ENCODE measurements at places on chromosomes 7 and 10.

GRCh38 chr7:44448922-44449583 lies 41.4 kb downstream of the NUDCD3 start:
- DNase-seq: no peak

- DNase-seq: no peak
Measured at GRCh38 chr7:76354516-76354915, 4.3 kb downstream of the YWHAG start.

DNA sequence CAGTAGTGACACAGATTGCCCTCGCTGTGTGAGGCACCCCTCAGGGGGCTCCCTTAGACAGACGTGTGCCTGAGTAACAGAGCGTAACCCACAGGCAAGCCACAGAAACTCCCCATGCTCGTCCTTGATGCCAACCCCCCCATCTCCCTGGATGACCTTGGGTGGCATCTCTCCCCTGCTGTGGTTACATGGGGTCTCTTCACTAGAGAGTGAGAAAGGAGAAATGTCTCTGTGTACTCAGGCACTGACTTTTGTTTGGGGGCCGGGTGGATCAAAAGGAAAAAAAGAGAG lies 1.1 kb upstream of the ASB10 start:
- DNase-seq: no peak

DNA sequence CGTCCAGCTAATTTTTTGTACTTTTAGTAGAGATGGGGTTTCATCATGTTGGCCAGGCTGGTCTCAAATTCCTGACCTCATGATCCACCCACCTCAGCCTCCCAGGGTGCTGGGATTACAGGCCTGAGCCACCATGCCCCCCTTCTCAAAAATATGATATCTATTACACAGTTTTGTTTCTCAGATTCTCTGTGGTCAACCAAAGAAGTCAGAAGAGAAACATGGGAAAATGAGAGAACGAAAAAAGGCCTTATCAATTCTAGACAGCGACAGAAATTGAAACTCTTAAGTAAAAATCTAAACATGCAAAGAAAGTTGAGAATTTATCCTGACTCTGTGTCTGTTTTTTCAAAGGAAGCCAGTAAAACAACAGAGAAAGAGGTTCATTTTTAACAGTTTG lies 283.8 kb upstream of the PLXDC2 start:
- DNase-seq: no peak

GRCh38 chr7:107972075-107972482 lies 30.9 kb downstream of the LAMB1 start:
- DNase-seq: no peak

GRCh38 chr7:133117452-133117851 lies 35.6 kb upstream of the CHCHD3 start:
- no peak for DNase-seq

DNA sequence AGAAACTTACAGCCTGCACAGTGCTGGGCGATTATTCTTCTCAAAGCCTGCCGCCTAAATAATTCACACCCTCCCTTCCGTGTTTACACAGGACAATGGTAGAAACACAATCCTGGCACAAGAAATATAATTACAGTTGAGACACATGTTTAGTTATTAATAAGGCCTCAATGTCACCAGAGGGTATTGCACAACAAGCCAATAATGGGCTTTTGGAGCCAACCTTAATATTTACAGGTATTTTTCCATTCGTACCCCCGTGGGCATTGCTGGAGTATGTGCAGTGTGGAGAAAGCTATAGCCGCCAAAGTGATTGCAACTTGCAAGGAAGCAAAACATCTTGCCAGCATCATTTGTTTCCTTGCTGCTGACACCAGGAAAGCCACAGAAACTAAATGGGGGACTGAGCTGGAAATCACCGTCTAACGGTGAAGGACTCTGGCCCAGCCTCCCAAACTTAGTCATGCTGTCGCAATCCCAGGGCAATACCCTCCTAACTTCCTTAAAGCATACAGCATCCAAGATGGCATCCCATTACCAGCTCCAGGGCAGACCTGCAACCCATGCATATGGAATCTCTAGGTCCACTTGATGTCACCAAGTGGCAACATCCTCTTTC lies 8.6 kb downstream of the CALN1 start:
- DNase-seq: peak; percentile 5

DNA sequence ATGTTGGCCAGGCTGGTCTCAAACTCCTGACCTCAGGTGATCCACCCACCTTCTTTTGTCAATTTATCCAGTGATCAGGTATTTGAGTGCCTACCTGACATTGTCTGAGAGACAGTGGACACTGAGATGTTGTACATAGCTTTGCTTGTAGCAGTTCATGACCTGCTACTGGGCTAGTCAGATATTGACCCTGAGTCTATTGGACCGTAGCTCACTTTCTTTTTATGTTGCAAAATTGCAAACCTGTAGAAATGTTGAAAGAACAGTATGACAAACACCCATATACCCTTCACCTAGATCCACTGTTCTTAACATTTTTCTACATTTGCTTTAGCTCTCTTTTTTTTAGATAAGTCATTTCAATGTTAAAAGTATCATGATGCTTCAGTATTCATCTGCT lies 410.4 kb upstream of the GALNT17 start:
- no peak for DNase-seq

- DNase-seq: no peak
Measured at GRCh38 chr10:86066696-86067095, 299.9 kb downstream of the GRID1 start.

- DNase-seq: no peak
Measured at GRCh38 chr10:118370499-118370898, 28.4 kb upstream of the FAM204A start.

GRCh38 chr7:41098846-41099245 lies 604.0 kb downstream of the INHBA start:
- no peak for DNase-seq

- DNase-seq: no peak
Measured at GRCh38 chr10:96118604-96119450, 11.3 kb upstream of the ZNF518A start.

GRCh38 chr7:37786741-37787569 lies 61.4 kb upstream of the NME8 start:
- peak; percentile 36 for DNase-seq

- DNase-seq: no peak
Measured at GRCh38 chr10:113199459-113199858, 249.4 kb downstream of the TCF7L2 start.

DNA sequence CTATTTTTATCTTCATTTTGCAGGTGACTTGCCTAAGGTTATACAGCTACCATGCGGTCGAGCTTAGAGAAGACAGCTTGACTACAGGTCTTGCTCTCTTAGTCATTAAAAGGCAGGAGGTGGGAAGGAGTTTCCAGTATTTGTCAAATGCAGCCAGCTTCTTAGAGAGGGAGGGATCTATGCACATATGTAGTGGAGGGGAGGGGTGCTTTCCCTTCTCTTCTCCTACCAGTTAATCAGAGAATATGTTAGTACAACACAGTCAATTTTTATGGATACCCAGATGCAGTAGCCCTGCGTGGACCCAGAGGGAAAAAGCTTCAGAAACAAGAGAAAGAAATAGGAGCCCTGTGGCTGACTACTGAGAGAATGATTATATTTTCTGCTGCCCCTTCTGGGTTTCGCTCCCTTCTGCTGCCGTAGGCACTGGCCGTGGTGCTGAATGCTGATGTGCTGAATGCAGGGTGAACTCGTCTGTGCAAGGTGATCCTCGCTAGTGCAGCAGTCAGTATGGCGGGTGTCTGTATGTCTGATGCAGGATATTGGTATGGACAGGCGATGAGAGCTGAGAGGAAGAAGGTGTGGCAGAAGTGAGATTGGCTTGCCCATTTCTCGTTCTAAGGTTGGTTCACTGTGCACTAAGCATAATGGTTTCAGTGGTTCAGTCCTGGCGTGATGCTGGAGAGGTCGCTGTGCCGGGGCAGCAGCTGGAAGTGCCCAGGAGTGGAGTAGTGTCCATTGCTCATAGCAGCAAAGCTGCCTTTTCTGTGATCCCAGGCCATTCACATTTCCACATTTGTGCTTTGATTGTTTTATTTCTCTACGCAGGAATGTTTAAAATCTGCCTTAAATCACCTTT lies 189.2 kb upstream of the PODXL start:
- DNase-seq: peak; percentile 3

- peak; percentile 64 for DNase-seq
Measured at GRCh38 chr10:87505366-87506111, 846 bp downstream of the MINPP1 start.

DNA sequence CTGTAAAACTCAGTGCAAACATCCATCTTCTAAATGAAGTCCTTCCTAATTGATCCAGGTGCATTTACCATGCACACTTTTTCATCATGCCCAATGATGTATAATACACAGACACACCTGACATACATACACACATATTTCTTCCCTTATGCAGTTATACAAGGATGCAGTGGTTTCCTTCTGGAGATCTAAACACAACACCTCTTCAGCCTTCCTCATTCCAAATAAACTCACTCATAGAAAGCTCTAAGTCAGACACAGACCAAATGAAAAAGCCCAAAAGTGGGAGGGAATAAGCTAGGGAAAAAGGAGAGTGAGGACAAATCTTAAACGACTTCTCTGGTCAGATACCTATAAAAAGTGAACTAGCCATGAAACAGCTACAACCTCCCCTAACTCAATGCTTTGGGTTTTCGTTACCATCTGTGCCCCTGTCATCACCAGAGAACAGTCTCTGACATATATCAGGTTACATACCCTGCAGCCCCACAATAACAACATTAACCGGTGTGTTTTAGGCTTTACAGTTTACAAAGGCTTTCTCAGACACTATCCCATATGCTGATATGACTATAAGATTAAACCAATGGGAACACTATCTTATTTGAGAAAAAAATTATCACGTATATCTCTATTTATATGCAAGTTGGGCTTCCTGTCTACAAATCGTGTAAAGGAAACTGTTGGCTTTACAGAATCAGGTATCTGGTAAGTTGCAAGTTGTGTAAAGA lies 675.2 kb downstream of the PHTF2 start:
- no peak for DNase-seq

DNA sequence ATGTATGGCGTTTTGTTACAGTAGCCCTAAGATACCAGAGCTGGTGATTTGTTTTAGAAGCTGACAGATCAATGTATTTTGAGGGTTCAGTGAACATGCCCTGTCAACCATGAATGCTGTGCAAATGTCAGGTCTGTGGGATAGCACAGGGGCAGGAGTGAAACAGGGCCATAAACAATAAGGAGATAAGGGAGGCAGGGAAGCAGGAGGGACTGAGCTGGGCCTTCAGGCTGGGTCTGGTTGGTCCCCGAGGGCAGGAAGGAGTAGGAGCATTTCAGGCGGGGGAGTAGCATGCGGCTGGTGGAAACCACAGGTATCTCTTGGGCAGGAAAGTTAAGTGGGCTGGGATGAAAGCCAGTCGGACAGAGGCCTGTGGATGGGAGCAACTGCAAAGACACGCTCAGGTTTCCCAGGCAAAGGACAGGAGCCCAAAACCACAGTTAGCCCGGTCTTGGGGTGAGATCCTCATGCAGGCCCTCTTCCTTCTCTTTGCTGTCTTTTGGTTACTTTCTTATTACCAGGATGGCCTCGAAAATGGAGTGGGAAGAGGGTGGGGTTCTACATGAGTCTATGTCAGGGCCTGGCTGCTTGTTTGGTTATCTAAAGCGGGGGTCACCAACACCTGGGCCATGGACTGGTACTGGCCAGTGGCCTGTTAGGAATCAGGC lies 69.5 kb upstream of the SEPHS1 start:
- no peak for DNase-seq

- DNase-seq: no peak
Measured at GRCh38 chr7:129176916-129177710, 11.3 kb upstream of the SMO start.

- no peak for DNase-seq
Measured at GRCh38 chr10:19853831-19854230, 37.6 kb downstream of the PLXDC2 start.

GRCh38 chr10:77810446-77811335 lies 115.9 kb downstream of the DLG5 start:
- DNase-seq: no peak

GRCh38 chr7:77438131-77438530 lies 22.0 kb upstream of the GSAP start:
- DNase-seq: no peak

- DNase-seq: no peak
Measured at GRCh38 chr7:128033246-128033645, 2.0 kb upstream of the LRRC4 start.

DNA sequence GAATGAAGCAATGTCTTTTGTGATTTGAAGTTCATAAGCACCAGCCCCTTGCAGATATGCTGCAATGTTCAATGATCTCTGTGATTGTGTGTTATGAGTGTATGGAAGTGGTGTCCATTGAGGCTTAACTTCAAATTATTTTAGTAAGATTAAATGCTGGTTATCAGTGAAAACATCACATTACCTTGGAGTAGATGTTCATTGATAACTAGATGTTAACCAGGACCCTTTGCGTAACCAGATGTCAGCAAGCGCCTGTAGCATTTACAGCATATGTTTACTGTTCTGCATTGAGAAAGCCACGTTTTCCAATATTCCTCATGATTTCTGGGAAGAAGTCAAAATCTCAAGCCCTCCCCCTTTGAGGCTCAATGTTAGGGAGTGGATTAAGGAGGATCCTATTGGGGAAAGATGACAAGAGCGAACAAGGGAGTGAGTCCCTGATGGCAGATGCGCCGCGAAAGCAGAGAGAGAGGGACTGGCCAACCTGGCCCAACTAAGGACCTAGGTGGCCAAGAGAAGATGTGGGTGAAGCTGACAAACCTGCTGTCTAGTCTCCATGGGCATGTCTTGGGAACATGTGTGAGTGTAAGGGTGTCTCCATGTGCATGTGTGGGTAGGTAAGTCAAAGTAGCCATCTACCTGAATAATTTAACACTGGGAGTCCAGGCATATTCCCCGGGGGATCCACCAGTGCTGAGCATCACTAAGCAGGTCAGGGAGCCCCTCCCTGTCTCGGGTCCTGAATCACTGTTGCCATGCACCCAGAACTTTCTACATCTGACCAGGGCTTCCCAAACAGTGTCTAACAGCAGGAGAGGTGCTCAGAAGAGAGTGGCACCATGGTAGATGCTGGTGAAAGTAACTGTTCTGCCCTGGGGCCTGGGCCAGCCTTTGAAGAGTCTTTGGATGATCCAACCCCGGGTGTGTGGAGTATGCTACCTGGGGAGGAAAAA lies 141.6 kb upstream of the GDF10 start:
- no peak for DNase-seq

GRCh38 chr7:2759736-2760097 lies 71.7 kb downstream of the AMZ1 start:
- DNase-seq: no peak

GRCh38 chr7:11613292-11613930 lies 218.6 kb downstream of the THSD7A start:
- DNase-seq: no peak

Measured in activated CD4-positive, alpha-beta T cell treated with anti-CD3 and anti-CD28 coated beads, Interleukin-10, Interleukin-2, amounts not matched to agents 100 ng/mL and 50 ng/mL, durations not matched to agents 16 hours and 8 hours (primary cell).